CD8-positive, alpha-beta memory T cell (primary cell): ENCODE measurements at places on chromosomes 16 and 17. TPM values are rescaled to one million over a fixed set of nuclear protein-coding genes. Genes with fewer than 3 reads are reported as not detected.

The CHST5 gene
- not detected for polyA plus RNA-seq

The TMC8 gene
- polyA plus RNA-seq: 139 TPM

The SENP3 gene
- polyA plus RNA-seq: 12.0 TPM

The CSH1 gene
- not detected for polyA plus RNA-seq

The SRL gene
- polyA plus RNA-seq: not detected
